ENCODE measurements at places on chromosomes 3 and 15.

- DNase-seq: no peak
Observed at GRCh38 chr3:18087988-18088387, 337.2 kb downstream of the SATB1 start.

DNA sequence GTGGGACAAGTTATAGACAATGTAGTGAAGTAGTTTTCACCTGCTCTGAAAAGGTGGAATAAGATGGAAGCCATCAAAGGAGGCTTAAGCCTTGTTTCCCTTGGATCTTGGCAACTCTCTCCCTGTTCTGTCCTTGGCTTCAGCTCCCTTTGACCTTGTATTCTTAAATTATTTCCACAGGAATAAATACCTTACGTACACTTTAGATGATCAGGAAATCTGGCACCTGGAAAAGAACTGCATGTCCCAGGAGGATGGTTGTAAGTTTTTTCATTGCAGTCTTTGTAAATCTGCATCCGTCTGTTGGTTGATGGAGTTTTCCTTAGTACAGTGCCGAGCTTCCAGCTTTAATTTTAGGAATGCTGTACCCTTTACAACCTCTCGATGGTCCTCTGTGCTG is 11.8 kb downstream of the ST6GAL1 start:
- DNase-seq: no peak

- DNase-seq: no peak
Observed at GRCh38 chr15:70507772-70508371, 255.5 kb downstream of the UACA start.

DNA sequence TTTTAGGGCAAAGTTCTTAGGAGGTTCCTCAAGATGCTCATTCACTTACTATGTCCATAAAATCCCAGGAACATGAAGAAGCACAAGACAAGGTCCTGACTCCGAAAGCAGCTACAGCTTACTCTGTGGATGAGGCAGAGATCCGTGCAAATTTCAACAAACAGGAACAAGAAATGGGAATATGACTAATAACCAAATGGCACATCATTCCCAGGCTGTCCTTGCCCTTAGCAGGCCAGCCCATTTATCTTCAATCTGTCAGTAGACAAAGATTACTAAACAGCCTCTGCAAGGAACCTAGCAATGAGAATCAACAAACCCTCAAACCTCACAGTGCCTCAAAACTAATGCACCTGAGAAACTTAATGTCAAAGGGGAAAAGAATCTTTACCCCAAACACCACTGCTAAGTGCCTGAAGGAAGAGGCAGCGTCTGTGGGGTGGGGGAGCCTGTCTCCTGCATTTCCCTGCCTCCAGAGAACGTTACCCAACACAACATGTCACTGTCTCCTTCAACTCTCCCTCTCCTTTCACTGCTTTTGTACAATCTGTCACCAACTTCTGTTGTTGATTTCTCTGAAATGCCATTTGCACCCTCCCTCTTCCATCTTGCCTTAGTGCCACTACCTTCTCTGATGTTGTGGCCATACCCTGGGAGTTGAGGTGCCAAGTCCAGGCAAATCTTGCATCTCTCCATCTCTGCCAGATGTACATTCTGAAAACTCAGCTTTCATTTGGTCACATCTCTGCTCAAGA is 4.8 kb downstream of the TNFAIP8L3 start:
- no peak for DNase-seq

DNA sequence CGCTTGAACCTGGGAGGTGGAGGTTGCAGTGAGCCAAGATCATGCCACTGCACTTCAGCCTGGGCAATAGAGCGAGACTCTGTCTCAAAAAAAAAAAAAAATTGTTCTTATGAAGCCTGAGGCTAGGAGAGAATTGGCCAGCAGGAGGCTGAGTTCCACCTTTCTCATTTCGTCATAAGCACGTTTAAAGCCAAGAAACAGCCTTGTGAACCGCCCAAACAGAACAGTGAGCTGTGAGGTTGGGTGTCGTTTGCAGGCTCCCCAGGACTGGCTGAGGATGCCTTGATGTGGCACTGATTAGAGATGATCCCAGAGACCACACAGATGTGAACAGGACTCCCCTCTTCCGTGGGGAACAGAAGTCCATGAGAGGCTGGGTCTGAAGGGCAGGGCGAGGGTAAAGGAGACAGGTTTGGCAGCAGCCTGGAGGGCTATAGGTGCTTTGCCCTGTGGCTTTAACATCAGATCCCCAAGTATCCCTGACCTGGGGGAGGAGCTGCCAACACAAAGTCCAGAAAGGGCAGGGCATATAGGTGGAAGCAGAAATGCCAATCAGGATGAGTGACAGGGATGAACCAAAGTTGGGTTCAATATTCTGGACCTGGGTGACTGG is 52.9 kb downstream of the CLEC3B start:
- DNase-seq: peak; percentile 34

DNA sequence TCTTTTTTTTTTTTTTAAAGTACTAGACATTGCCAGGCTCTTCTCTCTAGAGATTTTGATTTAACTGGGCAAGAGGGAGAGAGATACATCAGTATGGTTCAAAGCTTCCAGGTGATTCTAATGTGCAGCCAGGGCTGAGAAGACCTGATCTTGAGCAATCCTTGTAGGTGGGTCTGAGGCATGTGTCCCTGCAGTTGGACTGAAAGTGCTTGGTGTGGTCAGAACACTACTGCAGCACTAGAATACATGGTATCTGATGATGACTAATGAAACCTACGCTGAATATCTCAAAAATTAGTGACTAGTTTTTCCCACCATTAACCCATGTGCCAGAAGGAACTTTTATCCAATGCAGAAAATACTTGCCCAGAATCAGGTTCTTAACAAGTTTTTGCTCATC is 34.4 kb upstream of the MYO5C start:
- no peak for DNase-seq

DNA sequence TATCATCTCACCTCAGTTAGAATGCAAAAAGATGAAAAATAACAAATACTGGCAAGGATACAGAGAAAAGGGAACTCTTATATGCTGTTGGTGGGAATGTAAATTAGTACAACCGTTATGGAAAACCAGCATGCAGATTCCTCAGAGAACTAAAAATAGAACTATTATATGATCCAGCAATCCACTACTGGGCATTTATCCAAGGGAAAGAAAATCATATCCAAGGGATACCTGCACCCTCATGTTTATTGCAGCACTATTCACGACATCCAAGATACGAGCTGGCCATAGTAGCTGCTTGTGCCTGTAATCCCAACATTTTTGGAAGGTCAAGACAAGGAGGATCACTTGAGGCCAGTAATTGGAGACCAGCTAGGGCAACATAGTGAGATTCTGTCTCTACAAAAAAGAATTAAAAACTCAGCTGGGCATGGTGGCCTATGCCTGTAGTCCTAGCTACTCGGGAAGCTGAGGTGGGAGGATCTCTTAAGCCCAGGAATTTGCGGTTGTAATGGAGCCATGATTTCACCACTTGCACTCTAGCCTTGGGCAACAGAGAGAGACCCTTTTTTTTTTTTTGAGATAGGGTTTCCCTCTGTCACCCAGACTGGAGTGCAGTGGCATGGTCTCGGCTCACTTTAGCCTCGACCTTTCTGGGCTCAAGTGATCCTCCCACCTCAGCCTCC is 26.6 kb downstream of the USP50 start:
- peak; percentile 49 for DNase-seq

GRCh38 chr3:105353485-105354161 is 13.1 kb upstream of the ALCAM start:
- no peak for DNase-seq

DNA sequence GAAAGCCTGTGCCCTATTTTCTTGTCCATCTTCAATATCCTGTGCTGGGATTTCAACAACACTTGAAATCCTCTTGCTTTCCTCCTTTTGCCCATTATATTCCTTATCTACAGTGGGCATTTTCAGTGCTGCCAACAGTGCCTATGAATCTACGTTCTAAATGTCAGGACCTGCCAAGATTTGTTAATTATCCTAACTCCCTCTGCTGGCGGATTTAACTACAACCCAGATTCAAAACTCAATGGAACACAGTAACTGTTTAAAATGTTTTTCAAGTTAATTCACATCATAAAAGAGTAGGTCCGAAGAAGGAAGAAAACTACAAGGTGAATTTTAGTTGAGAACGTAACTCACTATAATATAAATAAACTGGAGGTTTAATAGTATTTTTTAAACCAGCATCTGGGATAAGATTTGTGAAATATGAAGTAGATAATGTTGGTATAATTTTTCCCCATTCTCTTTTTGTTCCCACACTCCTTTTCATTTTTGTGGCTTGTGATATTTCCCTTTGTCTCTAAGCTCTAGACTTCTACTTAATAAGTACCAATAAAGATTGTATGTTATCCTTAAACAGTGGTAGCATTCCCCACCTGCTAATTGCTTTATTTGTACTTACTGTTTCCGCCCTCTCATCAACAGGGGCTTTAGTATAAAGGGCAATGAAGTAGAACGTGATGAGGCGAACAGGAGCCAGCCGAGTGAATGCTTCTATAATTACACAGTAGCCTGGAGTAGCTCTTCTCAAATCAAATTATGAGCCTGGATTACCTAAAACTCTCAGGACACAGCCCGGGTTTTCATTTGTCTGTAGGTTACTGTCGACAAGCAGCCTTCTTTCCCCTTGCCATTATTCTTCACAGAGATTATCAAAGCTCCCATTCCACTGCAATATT is 302.5 kb upstream of the ATP11B start:
- DNase-seq: no peak

- DNase-seq: peak; percentile 26
Observed at GRCh38 chr3:64030741-64031140, 7.4 kb upstream of the PSMD6 start.
